ENCODE measurements at places on chromosomes 2 and 18.

DNA sequence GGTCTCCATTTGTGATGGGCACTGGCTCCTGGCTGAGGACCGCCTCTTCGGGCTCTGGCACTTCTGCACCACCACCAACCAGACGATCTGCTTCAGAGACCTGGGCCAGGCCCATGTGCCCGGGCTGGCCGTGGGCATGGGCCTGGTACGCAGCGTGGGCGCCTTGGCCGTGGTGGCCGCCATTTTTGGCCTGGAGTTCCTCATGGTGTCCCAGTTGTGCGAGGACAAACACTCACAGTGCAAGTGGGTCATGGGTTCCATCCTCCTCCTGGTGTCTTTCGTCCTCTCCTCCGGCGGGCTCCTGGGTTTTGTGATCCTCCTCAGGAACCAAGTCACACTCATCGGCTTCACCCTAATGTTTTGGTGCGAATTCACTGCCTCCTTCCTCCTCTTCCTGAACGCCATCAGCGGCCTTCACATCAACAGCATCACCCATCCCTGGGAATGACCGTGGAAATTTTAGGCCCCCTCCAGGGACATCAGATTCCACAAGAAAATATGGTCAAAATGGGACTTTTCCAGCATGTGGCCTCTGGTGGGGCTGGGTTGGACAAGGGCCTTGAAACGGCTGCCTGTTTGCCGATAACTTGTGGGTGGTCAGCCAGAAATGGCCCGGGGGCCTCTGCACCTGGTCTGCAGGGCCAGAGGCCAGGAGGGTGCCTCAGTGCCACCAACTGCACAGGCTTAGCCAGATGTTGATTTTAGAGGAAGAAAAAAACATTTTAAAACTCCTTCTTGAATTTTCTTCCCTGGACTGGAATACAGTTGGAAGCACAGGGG lies 5.5 kb downstream of the TMEM37 start:
- no peak for DNase-seq

- DNase-seq: no peak
Observed at GRCh38 chr18:74936343-74936742, 272.6 kb downstream of the PTGR3 start.

- DNase-seq: no peak
Observed at GRCh38 chr2:46914578-46915230, 902 bp downstream of the MCFD2 start.

GRCh38 chr2:73281244-73281643 lies 3.0 kb downstream of the FBXO41 start:
- DNase-seq: no peak

- no peak for DNase-seq
Observed at GRCh38 chr18:38932752-38933151, 1367.2 kb upstream of the CELF4 start.

GRCh38 chr2:19576411-19576810 lies 218.0 kb upstream of the OSR1 start:
- DNase-seq: no peak

All from psoas muscle (tissue), 8 donors.